Heart left ventricle (tissue), 16 donors: ENCODE measurements at places on chromosomes 7 and 10. TPM values are rescaled to one million over a fixed set of nuclear protein-coding genes. Genes with fewer than 3 reads are reported as not detected.

The SPDYE16 gene
- 0.29 TPM for total RNA-seq

The ZNF22 gene
- 14.6 TPM for total RNA-seq

The RASA4B gene
- total RNA-seq: 28.1 TPM

DNA sequence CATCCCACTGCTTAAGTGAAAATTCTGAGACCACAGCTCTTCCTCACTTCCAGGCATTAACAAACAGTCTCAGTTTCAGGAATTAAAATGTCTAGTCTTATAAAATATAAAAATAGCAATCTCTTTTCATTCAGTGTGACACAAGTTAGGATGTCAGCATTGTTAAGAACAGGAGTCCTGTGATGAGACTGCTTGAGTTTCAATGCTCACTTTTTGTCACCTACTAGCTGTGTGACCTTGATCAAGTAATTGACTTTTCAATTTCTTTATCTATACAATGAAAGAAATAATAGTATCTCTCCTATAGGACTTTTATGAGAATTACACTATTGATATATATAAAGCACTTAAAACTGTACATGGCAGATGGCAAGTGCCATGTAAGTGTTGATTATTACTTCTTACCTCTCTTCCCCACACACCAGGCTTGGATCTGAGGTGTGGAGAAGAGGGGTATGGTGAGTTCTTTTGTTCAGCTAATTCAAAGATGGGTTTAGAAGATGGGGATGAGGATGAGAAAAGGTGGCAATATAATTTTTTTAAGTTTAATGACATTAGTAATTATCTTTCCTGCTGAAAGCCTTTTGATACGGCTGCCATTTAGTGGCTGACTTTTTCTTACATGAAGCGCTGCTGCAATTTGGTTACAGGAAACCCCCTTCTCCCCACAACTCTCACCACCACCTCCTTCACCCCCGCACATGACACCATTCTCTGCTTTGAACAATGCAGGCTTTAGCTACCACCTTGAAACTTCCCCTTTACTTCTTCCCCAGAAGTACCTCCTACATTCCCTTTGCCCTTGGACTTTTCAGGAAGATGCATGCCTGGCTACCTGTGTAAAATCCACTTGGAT is 20.8 kb upstream of the HYAL4 start:
- no peaks in the 10 kb centered on the region for H3K4me1 ChIP-seq
- H3K27ac ChIP-seq: no peak overlapping the region
- H3K4me3 ChIP-seq: no peak overlapping the region
- no peaks in the 10 kb centered on the region for H3K36me3 ChIP-seq

GRCh38 chr7:27689150-27689549 is 26.5 kb upstream of the HIBADH start:
- DNase-seq: no peak
- H3K36me3 ChIP-seq: no peaks in the 10 kb centered on the region
- no peak overlapping the region for H3K4me3 ChIP-seq
- no peaks in the 10 kb centered on the region for H3K4me1 ChIP-seq
- no peak overlapping the region for H3K27ac ChIP-seq
- H3K27me3 ChIP-seq: no peaks in the 10 kb centered on the region

DNA sequence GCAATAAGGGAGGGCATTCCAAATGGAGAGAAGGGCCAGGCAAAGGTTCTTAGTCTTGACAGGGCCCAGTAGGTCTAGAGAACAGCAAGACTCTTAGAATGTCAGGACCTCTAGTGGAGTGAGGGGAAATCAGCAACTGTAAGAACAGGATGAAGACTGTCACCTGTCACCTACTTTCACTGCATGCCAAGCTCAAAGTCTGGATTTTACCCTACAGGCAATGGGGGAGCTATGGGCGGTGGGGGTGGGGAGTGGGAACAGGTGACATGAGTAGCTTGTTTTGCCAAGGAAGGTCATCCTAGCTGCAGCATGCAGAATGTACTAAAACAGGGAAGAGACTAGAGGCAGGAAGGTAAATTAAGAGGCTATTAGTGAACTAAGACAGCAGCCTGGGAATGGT is 18.3 kb downstream of the GOT1 start:
- H3K27ac ChIP-seq: no peak overlapping the region
- no peak for DNase-seq
- peaks cover 21% of the 10 kb centered on the region for H3K4me1 ChIP-seq
- H3K36me3 ChIP-seq: no peaks in the 10 kb centered on the region
- no peak overlapping the region for H3K4me3 ChIP-seq

DNA sequence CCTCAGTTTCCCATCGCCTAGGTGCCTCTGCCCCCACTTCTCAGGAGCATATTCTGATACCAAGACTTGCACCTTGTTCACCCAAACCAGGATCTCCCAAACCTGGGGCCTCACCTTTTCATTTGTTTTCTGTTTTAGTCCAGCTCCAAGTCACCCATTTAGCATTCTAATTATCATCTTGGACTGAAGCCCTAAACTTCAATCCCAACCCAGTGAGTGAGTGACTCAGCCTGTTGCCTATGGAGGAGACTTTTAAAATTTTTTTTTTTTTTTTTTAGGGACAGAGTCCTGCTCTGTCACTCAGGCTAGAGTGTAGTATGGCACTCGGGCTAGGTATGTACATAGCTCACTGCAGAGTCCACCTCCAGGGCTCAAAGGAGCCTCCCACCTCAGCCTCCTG is 378.9 kb upstream of the AUTS2 start:
- H3K4me3 ChIP-seq: no peak overlapping the region
- no peaks in the 10 kb centered on the region for H3K27me3 ChIP-seq
- no peaks in the 10 kb centered on the region for H3K4me1 ChIP-seq
- no peaks in the 10 kb centered on the region for H3K36me3 ChIP-seq

- no peak overlapping the region for H3K4me3 ChIP-seq
- no peak overlapping the region for H3K27ac ChIP-seq
- no peak for DNase-seq
- H3K27me3 ChIP-seq: no peaks in the 10 kb centered on the region
Observed at GRCh38 chr7:103573479-103574058, 127.6 kb upstream of the SLC26A5 start.

DNA sequence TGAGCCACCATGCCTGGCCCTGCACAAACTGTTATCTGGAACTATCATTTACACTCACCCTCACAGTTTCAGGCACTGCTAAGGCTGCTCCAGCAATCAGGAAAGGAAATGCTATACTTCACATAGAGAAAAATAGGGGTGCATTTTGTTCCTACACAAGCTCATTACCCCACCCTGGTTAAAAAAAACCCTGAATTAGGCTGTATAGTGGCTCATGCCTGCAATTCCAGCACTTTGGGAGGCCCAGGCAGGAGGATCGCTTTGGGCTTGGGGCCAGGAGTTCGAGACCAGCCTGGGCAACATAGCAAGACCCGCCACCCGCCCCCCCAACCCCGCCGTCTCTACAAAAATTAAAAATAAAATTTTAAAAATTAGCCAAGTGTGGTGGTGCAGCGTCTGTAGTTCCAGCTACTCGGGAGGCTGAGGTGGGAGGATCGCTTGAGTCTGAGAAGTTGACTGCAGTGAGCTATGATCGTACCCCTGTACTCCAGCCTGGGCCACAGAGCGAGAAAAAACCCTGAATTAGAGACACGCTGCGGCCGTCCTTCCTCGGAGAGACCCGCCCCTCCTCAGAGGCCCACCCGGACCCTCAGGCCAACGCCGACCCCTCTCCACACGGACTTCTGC is 539 bp downstream of the PTCD1 start:
- no peak for DNase-seq
- peaks cover 45% of the 10 kb centered on the region for H3K4me1 ChIP-seq
- peak overlapping the region; percentile 84 for H3K4me3 ChIP-seq

- H3K4me3 ChIP-seq: no peak overlapping the region
- no peak for DNase-seq
- H3K27me3 ChIP-seq: no peaks in the 10 kb centered on the region
- H3K4me1 ChIP-seq: no peaks in the 10 kb centered on the region
- H3K27ac ChIP-seq: no peak overlapping the region
- no peaks in the 10 kb centered on the region for H3K36me3 ChIP-seq
Observed at GRCh38 chr7:153247926-153248325, 488.4 kb downstream of the ACTR3B start.

DNA sequence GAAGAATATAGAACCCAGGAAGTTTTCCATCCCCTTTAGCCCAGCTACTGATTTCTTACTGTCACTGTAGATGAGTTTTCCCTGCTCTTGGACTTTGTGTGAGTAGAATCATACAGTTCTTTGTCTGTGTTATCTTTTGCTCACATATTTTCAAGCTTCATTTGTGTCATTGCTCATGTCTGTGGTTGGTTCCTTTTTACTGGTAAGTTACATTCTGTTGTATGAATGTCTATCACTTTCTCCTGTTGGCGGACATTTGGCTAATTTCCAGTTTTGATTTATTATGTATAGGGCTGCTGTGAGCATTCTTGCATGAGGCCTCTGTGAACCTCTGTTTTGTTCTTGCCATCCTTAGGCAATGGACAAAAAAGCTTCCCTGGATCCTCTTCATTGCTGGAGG is 5.3 kb downstream of the GLRX3 start:
- no peaks in the 10 kb centered on the region for H3K36me3 ChIP-seq
- no peak for DNase-seq
- H3K4me1 ChIP-seq: peaks cover 48% of the 10 kb centered on the region
- H3K4me3 ChIP-seq: no peak overlapping the region
- H3K27me3 ChIP-seq: no peaks in the 10 kb centered on the region

- no peak overlapping the region for H3K27ac ChIP-seq
- DNase-seq: no peak
- H3K27me3 ChIP-seq: peaks cover 7% of the 10 kb centered on the region
- H3K4me3 ChIP-seq: no peak overlapping the region
- H3K4me1 ChIP-seq: no peaks in the 10 kb centered on the region
Observed at GRCh38 chr7:100163006-100163531, 4.5 kb upstream of the TRAPPC14 start.

- H3K4me1 ChIP-seq: peaks cover 92% of the 10 kb centered on the region
- no peak overlapping the region for H3K4me3 ChIP-seq
- no peak for DNase-seq
- peaks cover 7% of the 10 kb centered on the region for H3K36me3 ChIP-seq
- H3K27ac ChIP-seq: peak overlapping the region; percentile 96
Observed at GRCh38 chr10:119656760-119657159, 5.6 kb downstream of the BAG3 start.

GRCh38 chr10:116103668-116104067 is 169.3 kb downstream of the GFRA1 start:
- DNase-seq: no peak
- H3K4me3 ChIP-seq: no peak overlapping the region
- no peak overlapping the region for H3K27ac ChIP-seq
- H3K36me3 ChIP-seq: no peaks in the 10 kb centered on the region

DNA sequence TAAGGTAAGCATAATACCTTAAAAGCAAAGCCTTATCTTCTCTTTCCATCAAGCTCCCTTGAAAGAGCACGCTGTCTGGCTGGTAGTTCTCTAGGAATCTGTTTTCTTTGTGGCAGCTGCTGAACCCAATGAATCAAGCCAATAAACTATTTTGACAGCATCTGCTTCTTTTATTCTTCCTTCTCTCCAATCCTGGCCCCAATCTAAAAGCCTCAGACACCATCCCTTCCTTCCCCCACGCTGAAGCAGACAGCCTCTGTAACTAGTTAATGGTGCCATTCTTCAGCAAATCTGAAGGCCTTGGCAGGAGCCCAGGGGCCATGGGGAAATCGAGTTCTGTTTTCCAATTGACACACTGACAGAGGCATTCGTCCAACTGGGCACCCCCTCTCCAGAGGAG is 186.6 kb upstream of the LYZL1 start:
- DNase-seq: no peak
- H3K27me3 ChIP-seq: no peaks in the 10 kb centered on the region
- no peak overlapping the region for H3K4me3 ChIP-seq
- H3K27ac ChIP-seq: no peak overlapping the region

- peaks cover 83% of the 10 kb centered on the region for H3K36me3 ChIP-seq
- no peak for DNase-seq
- no peaks in the 10 kb centered on the region for H3K27me3 ChIP-seq
Observed at GRCh38 chr7:100679927-100680575, 6.5 kb downstream of the GNB2 start.

- H3K27me3 ChIP-seq: peaks cover 66% of the 10 kb centered on the region
- no peak for DNase-seq
- no peaks in the 10 kb centered on the region for H3K36me3 ChIP-seq
- H3K4me1 ChIP-seq: no peaks in the 10 kb centered on the region
Observed at GRCh38 chr7:50304911-50305582, 531 bp downstream of the IKZF1 start.

DNA sequence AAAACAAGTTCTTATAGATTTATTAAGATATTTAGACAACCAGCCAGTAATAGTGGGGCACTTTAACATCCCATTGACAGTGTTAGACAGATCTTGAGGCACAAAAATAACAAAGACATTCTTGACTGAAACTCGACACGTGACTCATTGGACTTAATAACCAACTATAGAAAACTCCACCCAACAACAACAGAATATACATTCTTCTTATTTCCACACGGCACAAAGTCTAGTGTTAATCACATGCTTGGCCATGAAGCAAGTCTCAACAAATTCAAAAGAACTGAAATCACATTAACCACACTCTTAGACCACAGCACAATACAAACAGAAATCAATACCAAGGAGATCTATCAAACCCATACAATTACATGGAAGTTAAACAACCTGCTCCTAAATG is 138.1 kb downstream of the ARL5B start:
- no peaks in the 10 kb centered on the region for H3K4me1 ChIP-seq
- no peaks in the 10 kb centered on the region for H3K27me3 ChIP-seq
- no peaks in the 10 kb centered on the region for H3K36me3 ChIP-seq
- H3K27ac ChIP-seq: no peak overlapping the region
- no peak overlapping the region for H3K4me3 ChIP-seq

DNA sequence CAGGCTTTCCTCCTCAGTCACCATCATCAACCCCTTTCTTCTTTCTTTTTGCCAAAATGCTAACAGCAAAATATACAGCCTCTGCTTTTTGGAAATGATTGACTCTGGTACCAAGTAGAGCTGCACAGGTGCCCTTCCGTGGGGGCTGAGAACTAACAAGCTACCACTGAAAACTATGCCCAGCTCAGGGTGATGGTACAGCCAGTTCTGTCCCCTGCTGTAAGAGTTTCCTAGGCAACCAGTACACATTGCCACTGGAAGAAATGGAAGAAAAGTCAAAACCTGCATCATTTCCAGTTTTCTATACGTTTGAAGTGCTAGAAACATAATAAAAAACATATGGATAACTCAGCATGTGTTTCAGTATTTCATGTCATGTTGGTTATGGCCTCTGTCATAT is 297.5 kb downstream of the PRKG1 start:
- no peaks in the 10 kb centered on the region for H3K36me3 ChIP-seq
- no peak overlapping the region for H3K27ac ChIP-seq
- DNase-seq: no peak
- H3K27me3 ChIP-seq: no peaks in the 10 kb centered on the region
- H3K4me3 ChIP-seq: no peak overlapping the region

DNA sequence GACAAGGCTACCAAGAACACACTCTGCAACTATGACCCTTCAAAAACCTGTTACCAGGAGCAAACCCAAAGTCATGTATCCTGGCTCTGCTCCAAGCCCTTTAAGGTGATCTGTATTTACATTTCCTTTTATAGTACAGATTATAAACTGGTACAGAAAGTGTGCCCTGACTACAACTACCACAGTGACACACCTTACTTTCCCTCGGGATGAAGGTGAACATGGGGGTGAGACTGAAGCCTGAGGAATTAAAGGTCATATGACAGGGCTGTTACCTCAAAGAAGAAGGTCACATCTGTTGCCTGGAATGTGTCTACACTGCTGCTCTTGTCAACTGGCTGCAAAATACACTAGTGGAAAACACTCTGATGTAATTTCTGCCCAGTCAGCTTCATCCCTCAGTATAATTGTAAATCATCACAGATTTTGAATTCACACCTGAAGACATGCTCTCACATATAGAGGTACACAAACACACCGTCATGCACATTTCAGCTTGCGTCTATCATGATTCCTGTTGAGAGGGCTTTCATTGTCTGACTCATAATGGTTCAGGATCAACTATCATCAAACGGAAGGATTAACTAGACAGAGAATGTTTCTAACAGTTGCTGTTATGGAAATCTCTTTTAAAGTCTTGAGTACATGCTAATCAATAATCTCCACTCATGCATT is 318.3 kb downstream of the NXPH1 start:
- no peaks in the 10 kb centered on the region for H3K4me1 ChIP-seq
- no peaks in the 10 kb centered on the region for H3K36me3 ChIP-seq
- no peaks in the 10 kb centered on the region for H3K27me3 ChIP-seq
